Suppressor macrophage (primary cell): ENCODE measurements at places on chromosomes 4 and X.

DNA sequence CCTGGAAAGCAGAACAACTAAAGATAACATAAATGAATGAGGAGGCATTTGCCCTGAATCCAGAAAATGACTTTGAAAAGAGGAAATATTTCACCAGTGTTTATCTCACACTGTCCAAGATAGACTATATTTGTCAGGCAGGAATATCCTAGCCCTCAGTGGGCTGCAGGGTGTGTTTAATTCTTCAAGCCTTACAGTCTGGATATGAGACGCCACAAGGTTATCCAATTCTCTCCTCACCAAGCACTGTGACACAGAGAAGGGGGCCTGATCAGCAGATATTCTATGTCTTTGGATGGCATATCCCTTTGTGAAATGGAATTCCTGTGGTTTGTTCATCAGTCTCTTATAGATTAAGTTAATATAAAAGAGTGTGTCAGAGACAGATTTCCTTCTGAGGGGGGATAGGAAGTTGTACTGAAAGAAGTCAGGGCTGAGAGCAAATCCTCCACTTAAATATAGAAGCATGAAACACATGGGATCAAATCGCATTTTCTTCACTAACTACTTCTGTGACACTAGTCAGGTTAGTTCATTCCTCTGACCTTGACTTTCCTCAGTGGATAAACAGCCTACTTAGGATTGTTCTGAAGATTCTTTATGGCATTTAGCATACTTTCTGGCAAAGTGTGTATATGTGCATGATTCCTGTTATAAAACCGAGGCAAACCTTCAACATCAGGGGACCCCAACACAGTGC lies 6.8 kb upstream of the G3BP2 start:
- DNase-seq = no peak

DNA sequence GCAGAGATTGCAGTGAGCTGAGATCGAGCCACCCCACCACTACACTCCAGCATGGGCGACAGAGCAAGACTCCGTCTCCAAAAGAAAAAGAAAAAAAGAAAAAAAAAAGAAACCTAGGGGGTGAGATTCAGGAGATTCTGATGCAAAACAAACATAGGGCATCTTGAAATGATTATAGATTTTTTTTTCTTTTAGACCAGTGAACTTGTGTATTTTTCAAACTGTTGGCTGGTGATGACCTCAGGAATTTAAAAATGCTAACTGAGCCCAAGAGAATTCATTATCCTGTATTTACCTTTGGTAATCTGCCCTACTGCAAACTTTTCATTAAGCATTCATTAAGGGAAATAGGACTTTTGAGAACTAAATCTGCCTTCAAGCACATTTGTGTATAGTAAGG lies 20.6 kb downstream of the ATP10D start:
- no peak for DNase-seq

GRCh38 chrX:136635235-136635634 lies 12.7 kb upstream of the CD40LG start:
- no peak for DNase-seq

DNA sequence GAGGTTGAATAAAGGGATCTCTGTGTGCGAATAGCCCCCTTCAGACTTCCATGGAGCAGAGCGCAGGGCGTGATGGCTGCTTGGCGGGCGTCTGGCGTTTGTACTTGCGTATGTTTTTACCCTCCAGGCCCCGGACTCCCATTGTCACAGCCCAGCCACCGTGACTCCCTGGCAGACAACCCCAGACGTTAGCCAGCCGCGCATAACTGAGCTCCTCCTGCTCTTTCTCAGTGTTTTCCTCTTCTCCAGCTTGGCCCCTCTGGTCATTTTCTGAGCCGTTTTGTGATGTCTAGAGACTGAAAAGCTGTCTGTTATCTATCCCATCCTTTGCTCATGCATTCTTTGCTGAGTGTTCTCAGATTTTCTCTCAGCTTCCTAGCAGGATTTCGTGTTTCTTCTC lies 54.3 kb downstream of the IGFBP7 start:
- DNase-seq = no peak

DNA sequence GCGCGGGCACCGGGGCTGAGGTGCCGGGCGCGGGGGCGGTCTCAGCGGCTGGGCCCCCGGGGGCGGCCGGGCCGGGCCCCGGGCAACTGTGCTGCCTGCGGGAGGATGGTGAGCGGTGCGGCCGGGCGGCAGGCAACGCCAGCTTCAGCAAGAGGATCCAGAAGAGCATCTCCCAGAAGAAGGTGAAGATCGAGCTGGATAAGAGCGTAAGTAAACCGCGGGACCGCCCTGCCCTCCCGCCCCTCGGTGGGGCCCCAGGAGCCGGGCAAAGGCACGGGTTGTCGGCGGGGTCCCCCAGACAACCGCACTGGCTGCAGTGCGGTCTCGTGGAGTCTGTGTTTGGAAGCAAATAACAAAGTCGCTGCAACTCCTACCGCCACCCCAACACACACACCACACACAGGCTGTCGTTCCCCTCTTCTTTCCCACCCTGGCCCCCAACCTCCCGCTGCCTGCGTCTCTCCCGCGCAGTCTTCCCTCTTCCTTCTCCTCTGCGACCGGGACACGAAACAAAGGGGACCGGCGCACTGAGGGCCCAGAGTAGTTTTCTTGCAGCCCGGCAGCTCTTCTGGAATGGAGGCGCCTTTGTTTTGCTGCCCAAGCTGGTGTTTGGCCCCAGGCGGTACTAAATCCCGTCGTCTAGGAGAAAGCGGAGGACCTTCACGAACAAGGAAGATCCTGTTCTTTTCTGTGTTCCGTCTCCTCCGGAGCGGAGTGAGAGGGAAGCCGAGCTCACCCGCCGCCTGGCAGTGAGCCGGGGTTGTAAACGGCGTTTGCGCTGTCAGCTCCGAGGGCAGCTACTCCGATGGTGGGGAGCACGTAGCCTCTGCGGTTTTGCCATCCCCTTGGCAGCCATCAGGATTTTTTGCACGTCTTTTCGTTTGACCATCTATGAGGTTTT lies 788 bp downstream of the SAP30 start:
- DNase-seq = peak; percentile 81

GRCh38 chrX:132968296-132968949 lies 10.0 kb upstream of the HS6ST2 start:
- no peak for DNase-seq

DNA sequence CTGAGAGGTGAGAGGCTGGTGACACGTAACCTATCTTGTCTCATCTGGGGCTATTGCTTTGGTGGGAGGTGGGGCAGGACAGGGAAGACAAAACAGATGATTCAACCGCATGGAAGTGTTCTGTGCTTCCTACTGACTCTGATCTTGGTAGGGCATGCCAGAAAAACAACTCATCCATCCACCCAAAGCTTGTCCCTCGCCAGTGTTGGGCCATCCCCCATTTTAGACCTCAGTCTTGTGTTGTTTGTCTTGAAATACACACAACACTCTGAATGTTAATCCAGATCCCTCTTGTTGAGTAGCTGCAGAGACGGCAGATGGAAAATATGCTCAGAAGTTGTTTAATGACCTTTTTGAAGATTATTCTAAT lies 377 bp downstream of the CHRNA9 start:
- DNase-seq = no peak

GRCh38 chr4:145870155-145871020 lies 68.2 kb downstream of the ZNF827 start:
- no peak for DNase-seq

GRCh38 chr4:73161527-73162185 lies 92.1 kb upstream of the COX18 start:
- no peak for DNase-seq

- DNase-seq = peak; percentile 47
These were observed 30.8 kb downstream of the HERC3 start for GRCh38 chr4:88623097-88623496.

- no peak for DNase-seq
These were observed 117.9 kb upstream of the DCAF8L1 start for GRCh38 chrX:28099166-28099565.

DNA sequence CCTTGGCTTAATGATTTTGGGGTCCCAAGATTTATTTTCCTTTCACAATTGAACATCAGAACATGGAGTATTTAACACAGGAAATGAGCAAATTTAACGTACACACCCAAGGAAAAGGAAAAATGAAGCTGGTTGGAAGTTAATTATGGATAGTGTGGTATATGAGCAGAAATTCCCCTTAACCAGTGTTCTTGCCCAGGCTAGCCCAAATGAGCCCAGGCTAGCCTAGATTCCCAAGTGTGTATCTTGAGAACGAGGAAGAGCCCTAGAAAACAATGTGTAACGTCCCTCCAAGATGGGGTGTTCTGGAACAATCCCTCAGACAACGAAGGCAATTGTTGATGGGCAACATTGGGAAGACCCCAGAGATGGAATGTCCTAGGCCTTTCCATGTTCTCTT lies 33.7 kb downstream of the XG start:
- no peak for DNase-seq
